Eye (tissue), 1 donor: ENCODE measurements at places on chromosomes 5 and 9.

DNA sequence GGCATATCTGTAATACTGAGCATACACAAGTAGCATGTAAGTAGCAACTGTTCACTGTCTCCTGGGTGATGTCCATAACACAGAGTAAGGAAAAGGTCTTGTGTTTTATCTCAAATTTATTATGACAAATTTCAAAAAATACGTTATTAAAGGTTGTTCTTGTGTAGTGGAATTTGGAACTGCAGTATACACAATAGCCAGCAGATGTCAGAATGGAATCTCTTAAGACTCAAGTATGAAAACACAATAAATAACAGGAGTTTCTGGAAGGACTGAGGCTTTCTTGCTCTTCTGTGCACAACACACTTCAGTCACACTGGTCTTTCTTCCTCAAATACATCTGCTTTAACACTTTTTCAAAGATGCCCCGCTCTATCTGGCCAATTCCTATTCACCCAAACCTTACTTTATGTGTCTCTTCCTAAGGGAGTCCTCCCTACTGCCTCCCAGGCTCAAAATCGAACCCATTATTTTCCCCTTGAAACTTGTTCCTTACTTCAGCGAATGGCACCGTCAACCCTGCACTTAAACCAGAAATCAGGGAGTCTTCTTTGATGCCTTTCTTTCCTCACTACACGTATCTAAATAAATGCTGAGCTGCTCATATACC, 6.5 kb upstream of the FBXO10 start:
- peak; percentile 81 for DNase-seq

GRCh38 chr9:34675048-34675714, 12.7 kb upstream of the CCL27 start:
- DNase-seq, result peak; percentile 72

GRCh38 chr5:147036691-147037245, 158.2 kb upstream of the PPP2R2B start:
- no peak for DNase-seq

- no peak for DNase-seq
Observed at GRCh38 chr5:109345699-109346098, 64.1 kb downstream of the PJA2 start.

GRCh38 chr9:556199-556598, 285.3 kb upstream of the DMRT1 start:
- DNase-seq, result no peak
